GM12891 (cell line): ENCODE measurements at places on chromosomes 7 and 10.

GRCh38 chr10:72598769-72599701 lies 26.8 kb downstream of the MICU1 start:
- no peak for DNase-seq

DNA sequence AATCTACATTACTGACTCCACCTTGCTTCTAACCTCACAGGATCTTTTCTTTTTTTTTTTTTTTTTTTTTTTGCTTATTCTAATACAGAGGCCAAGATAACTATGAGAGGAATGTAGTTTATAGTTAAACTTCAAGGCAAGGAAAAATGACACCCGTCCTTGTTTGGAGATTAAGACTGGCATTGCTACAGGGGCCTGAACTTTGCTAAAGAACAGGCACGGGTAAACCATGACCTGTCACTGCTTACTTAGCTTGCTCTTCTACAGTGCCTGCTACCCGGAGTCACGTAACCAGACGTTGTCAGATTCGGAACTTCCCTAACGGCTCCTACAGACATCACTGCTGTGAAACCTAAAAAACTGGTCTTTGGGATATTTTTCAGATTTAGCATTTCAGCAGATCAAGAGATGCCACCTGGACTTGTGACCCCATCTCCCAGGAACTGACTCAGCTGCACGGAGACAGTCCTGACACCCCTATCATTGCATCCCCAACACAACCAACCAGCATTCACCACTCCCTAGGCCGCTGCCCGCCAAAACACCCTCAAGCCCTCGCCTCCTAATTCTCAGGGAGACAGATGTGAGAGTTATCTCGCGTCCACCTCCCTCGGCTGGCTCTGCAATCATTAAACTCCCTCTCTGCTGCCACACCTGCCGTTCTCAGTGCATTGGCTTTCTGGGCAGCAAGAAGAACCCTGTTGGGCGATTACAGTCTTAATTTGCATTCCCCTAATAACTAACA lies 27.5 kb downstream of the MAD1L1 start:
- DNase-seq: no peak

DNA sequence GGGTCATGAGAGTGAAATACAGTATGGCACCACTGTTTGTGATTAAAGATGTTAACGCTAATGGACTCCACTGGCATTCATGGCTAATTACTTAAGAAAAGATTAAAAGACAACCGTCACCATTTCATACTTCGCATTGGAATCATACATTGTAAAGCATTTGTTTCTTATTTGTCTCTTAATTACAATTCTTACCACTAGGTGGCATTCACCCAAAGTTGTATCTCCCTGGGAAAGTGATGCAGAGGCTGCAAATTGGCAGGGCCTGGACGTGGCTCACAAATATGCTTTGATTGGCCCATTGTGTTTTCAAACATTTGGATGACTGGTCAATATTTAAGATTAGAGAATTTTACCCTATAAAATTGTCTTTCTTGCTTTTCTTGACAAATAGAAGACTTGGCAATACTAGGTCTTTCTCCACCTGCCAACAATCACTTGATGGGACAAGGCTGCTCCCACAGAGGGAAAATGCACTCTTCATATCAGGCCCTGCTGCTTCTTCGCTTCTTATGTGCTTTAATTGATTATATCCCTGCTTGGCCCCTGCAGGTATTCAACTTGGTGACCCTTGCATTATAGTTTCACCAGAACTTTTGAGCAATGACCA lies 72.1 kb upstream of the STARD3NL start:
- no peak for DNase-seq

DNA sequence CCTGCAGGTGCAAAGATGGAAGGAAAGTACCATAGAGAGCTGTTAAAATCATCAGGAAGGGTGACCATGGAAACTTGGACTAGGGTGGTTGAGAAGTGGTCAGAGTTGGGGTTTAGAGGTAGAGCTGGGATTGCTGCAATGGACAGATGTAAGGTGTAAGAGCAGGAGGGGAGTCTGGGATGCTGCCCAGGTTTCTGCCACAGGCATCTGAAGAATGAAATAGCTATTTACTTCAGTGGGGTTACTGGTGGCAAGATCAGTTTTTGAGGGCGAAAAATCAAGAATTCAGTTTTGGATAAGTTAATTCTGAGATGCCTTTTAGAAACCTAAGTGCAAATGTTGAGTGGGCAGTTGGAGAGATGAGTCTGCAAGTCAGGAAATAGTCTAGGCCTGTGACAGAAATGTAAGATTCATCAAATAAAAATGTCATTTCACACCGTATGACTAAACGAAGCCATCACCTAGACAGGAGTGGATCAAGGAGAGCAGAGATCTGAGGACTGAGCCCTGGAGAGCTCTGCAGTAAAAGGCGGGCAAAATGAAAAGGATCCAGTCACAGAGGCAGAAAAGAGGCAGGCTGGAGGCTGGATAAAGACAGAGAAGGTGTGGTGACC lies 22.7 kb upstream of the TOMM7 start:
- no peak for DNase-seq

GRCh38 chr7:104150470-104150869 lies 57.3 kb downstream of the ORC5 start:
- DNase-seq: no peak

DNA sequence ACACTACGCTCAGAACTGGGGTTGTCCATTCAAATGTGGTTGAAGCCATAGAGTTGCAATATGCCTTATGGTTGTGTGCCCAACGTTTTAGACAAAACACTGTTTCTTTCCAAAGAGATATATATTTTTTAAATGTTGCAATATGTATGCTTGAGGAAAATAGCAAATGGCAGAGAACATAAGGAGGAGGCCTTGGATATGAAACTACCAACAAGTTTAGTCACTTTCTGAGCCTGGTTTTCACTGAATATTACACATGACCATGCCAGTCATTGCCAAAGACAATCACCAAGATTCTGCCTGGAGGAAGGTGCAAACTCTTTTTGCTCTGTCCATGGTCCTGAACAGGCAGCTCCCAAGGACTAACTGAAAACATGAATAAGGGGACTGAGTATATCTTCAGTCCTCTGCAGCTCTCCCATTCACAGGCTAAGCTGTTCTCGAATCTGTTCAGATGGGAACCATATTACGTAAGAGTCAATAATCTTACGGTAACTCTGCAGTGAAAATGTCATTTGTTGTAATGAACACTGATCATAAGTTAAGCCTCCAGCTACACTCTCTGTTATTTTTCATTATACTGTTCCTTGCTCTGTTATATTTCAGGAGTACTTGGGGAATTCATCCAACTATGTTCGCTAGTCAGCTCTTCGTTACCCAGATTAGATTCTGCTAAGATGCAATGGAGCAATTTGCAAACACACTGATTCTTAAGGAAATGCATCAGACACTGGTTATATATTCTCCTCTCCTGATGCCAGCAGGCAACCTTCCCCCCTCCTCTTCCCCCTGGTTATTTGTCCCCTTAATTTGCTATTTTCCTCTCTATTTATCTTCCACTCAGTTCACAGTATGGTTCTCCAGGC lies 90.7 kb upstream of the C1QL3 start:
- DNase-seq: no peak

DNA sequence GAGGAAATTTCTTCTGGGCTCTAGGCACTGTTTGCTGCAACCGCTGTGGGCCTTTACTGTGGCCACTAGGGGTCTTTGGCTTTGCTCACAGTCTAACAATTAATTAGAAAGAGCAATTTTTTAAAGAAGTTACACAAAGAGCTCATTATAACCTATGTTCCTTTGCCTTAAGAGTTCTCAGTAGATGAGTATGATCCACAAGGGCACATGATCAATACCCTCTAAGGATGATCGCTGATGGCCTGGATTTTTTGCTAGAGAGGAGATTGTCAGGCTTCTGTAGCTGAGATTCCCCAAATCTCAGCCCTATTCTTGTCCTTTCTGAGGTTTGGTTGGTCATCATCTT lies 80.8 kb upstream of the RHOBTB1 start:
- no peak for DNase-seq

- DNase-seq: no peak
These were observed 29.6 kb downstream of the CHAT start for GRCh38 chr10:49643241-49644034.
